ENCODE measurements at places on chromosomes 11 and 22. TPM values are rescaled to one million over a fixed set of nuclear protein-coding genes. Genes with fewer than 3 reads are reported as not detected.

DNA sequence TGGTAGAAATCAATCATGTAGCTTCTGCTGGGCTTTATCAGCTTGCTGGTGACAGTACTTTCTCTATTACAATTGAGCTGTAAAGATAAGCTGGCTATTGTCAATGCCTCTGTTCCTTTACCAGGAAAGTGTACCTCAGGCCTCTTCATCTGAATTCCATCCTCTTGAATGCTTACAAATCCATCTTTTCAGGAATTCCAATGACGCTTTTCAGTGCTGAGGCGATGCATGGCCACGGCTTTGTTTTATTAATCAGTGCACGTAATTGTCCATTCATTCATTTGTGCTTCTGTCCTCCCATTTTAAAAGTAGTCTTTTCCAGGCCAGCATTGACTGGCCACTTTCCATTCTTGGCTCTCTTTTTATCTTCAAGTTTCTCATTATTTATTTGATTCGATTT is 202.0 kb downstream of the PGR start:
- no peak for DNase-seq

DNA sequence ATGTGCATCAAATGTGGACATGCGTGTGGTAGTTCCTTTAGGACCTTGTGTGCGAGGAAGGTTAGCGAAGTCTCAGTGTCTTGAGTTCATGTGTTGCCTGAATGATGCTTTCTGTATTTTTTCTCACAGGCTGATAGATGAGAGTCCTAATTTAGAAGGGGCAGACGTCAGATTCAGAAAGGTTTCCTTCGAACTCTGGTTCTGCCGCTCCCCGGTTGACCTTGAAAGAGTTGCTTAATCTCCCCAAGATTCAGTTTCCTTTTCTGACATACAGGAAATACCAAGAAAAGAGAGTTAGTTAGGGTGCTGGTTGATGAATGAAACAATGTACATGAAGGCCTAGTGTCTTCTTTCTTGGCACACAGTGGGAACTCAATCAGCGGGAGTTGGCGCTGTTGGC is 35.9 kb upstream of the TTC12 start:
- no peak for DNase-seq

DNA sequence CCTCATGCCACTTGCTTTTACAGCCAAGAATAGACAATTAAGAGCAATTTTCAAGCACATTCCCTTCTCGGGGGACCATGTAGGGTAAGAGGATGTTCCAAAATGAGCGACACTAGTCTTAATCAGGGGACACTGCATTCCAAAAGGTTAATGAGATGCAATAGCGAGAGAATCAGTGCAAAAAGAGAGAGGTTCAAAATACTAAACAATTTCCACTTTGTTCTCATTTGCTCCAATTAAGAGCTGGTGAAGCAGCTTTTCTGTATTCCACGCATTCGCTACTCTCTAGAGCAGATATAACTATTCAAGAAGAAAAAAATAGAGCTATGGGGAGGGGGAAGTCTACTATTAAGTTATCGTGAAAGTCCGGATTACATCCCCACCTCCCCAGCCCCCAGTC is 811 bp downstream of the LRRC4C start:
- DNase-seq = no peak

GRCh38 chr11:68942095-68942620 is 38.5 kb downstream of the IGHMBP2 start:
- DNase-seq = no peak

DNA sequence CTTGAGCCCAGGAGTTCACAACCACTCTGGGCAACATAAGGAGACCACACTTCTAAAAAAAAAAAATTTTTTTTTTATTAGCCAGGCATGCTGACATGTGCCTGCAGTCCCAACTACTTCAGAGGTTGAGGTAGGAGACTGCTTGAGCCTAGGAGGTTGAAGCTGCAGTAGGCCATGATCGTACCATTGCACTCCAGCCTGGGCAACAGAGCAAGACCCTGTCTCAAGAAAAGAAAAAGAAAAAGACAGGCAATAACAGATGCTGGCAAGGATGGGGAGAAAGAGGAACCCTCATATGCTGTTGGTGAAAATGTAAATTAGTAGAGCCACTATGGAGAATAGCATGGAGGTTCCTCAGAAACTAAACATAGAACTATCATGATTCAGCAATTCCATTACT is 64.8 kb downstream of the PAK1 start:
- DNase-seq = no peak

The RIMBP3C gene
- not detected for polyA plus RNA-seq

DNA sequence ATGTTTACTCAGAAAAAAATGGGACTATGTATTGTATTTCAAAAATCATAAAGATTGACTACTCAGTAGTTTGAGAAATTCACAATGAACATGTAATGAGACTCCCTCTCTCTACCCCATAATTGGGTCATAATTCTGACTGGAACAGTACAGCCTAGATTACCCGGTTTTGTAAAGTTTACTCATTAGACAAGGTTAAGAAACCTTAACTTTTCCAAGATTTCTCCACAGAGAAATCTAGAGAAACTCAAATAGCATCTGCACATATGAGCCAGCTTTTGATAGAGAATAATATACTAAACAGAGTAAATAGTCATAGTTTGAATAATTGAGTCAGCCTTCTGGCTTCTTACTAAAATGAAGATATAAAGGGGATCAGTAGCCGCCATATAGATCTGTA is 331.1 kb upstream of the MPPED2 start:
- DNase-seq = no peak

DNA sequence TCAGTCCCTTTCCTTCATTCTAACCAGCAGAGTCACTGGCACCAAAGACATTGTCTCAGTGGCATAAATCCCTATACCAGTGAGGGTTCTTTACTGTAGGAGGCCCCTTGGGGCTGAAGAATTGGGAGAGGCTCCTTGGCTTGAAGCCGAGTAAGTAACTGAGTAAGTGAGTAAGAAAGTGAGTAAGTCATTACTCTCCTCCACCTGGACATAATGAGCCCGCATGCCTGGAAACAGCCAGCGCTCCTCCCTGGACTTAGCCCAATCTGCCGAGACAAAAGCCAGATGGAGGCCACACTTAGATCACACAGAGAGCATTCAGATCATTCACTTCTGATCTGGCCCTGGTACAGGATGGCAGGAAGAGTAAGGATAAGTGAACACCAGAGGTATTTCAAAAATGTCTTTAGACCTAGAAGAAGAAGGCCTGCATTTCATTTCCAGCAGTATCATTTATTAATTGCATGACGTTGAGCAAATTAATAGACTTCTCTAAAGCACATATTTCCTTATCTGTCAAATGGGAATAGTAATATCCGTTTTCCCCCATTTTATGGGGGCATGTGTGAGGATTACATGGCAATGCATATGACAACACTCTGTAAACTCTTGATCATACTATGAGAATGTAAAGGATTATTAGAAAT is 8.2 kb upstream of the MICAL3 start:
- no peak for DNase-seq

DNA sequence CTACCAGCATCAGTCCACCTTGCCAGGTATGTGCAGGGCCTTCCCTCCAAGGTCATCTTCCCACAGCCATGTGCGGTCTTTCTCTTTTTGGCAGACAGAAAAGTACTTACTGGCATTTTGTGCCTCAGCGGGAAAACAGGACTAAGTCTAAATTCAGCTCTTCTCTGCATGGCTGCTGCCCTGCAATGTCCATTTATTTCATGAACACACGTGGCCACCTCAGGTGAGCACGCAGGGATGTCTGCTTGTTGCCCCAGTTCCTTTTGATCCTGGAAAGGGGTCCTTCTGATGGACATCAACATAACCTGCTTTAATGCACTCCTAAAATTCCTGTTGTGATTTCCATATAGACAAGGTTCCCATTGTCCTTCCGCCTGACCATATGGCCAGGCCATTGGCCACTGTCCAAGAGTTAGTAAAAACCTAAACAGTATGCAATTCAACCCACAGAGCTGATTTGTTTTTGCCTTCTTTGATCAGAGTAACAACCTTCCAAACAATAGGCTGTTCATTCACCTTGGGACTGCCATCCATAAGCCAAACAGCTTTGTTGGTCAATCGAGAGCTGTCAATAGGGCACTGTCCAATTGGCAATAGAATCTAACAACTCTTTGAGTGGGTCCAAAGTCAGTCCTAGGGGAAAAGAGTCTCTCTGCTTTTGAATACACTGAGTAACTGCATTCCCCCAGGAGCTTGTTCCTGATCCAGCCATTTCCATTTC is 5.9 kb downstream of the TREH start:
- DNase-seq = no peak

DNA sequence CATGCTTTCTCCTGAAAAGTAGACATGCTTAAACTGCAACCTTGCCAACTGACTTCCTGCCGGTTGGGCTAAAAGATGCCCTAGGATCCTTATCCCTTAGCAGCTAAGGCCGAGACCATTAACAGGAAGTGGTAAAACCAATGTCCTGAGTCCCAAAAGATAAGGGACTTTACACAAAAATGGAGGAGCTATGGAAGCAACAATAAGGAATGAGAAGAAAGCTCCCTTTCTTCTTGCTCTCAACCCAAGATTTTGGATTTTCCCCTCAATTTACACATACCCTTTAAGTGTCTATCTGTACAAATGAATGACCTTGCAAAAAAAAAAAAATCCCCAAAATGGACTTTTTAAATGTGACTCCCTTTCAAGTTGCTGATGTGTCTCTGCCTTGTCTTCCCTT is 11.1 kb downstream of the MRPL17 start:
- no peak for DNase-seq

- no peak for DNase-seq
Observed at GRCh38 chr11:128491195-128491936, 96.0 kb downstream of the ETS1 start.

The SEZ6L gene
- polyA plus RNA-seq = not detected

DNA sequence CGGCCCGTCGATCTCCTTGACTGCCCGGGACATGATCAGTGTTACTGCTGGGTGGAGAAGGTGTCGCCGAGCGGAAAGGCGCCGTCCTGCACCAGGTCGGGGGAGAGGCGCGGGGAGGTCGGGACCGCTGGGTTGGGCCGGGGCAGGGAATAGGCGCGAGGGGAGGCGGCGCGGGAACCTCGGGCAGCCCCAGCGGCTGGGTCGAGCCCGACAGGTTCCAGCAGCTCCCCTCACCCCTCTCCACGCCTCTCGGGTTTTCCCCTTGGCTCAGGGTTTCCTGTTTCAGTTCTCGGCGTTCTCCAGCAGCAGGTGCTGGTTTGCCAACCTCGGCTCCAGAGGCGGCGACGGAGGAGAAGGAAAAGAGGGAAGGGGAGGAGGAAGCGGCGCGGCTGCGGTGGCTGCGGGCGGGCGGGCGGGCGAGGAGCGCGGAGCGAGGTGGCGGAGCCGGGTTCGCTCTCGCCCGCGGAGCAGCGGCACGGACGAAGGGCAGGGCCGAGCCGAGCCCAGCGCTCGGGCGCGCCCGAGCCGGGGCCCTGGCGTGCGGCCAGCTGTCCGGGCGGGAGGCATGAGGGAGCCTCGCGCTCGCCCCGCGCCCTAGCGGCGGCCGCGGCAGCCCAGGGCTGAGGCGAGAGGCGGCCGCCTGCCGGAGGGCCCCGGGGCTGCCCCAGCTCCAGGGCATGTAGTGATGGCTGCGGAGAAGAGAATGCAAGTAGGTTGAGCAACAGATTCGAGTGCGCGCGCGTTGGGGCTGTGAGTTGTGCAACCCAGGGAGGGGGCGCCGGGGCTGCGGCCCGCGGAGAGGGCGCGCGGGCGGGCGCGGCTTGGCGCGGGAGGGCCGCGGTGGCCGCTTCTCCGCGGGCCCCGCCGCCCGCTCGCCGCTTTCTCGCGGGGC is at the start of gene ZC3H12C:
ZC3H12C (plus strand) TSS at position 878 of the 892 bp plus-strand sequence. CDS start 20 bp downstream, outside the sequence.
- DNase-seq = peak; percentile 85

The CCDC87 gene
- 0.10 TPM for polyA plus RNA-seq

The GSTT2B gene
- polyA plus RNA-seq = 23.2 TPM

DNA sequence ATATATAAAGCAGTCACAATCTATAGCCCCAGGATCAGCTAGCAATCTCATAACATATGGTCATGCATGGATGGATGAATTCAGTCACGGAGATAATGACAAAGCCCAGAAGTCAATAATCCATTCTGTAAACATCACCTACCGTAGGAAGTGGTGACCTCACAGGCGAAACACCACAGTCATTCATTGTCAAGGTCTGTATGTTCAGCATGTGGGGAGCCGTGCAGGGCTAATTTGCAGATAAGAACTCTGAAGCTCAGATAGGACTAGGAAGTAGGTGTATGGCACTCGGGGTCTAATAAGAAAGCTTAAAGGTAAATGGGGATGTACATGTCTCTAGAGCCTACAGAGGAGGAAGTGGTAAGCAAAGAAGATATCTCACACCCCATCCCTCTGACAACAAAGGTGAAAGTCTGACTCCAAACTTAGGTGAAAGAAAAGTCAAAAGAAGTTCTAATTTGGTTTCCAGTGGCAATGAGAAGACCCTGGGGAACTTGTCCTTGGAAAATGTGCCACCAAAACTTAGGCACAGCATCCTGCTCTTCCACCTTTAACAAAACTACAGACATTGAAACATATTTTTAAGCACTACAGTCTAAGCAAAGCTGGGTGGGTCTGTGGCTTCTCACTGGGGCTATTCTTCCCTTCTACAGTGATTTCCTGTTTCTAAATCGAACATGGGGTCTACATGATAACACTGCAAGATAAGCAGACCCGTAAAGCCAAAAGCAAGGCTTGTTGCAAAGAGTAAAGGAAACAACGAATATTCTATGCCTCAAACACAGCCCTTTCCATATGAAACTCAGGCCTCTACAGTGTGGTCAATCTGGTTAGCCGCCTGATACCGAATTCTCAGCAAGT is 5.2 kb downstream of the CRTAM start:
- no peak for DNase-seq

DNA sequence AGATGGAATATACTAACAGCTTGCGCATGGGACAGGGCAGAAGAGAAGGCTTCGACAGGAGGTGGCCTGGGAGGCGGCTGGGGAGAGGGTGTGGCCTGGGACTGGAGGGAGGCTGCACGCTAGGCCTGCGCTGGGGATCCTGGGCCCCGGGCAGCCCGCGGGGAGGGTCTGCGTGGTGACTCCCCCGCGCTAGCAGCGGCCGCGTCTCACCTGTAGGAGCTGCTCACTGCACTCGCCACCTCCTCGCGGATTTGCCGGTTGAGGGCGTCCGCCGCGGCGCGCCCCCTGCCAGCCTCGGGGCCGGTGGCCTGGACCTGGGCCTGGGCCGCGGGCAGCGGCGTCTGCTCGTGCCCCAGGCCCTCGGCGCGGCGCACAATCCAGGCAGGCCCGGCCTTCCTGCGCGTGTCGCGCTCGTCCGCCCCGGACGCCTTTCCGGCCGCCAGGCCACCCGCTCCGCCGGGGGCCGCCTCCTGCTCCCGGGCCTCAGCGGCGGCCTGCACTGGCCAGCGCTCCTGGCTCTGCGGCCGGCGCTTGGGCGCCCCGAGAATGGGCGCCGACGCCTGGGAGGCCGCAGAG is 1.5 kb downstream of the MAP6 start:
- no peak for DNase-seq

- peak; percentile 64 for DNase-seq
Observed at GRCh38 chr11:73969991-73970800, 12.4 kb downstream of the UCP2 start.

- no peak for DNase-seq
Observed at GRCh38 chr11:94597896-94598295, 30.7 kb downstream of the PIWIL4 start.

The C1QTNF4 gene
- 0.63 TPM for polyA plus RNA-seq

The RANBP1 gene
- polyA plus RNA-seq = 75.0 TPM

The MUC6 gene
- 0.49 TPM for polyA plus RNA-seq

The INPP5J gene
- 7.6 TPM for polyA plus RNA-seq

- DNase-seq = no peak
Observed at GRCh38 chr11:94897330-94897768, 76.0 kb downstream of the CWC15 start.

GRCh38 chr22:50001388-50002231 is 11.0 kb downstream of the IL17REL start:
- no peak for DNase-seq

GRCh38 chr11:68340003-68340767 is 27.8 kb downstream of the LRP5 start:
- no peak for DNase-seq

- DNase-seq = no peak
Observed at GRCh38 chr22:27808451-27809225, 7.1 kb upstream of the MN1 start.

GRCh38 chr11:33881651-33882503 is 10.0 kb downstream of the LMO2 start:
- no peak for DNase-seq
